ENCODE measurements at places on chromosomes 11 and 22. TPM values are rescaled to one million over a fixed set of nuclear protein-coding genes. Genes with fewer than 3 reads are reported as not detected.

The PTPN5 gene
- not detected for total RNA-seq

The MS4A15 gene
- not detected for total RNA-seq

The KRTAP5-1 gene
- total RNA-seq = not detected

The PDGFD gene
- total RNA-seq = not detected

The ANO5 gene
- total RNA-seq = 0.07 TPM

Measured in T-helper 1 cell treated with Interleukin-12 subunit alpha and Interleukin-12 subunit beta and Interleukin-4 antibody, amounts not matched to agents 30 ng/mL and 1 ng/mL, for 36 hours (primary cell).